ENCODE measurements at places on chromosomes 3 and 15.

- DNase-seq = no peak
Measured at GRCh38 chr3:127260826-127261555, 26.9 kb downstream of the PRR20G start.

DNA sequence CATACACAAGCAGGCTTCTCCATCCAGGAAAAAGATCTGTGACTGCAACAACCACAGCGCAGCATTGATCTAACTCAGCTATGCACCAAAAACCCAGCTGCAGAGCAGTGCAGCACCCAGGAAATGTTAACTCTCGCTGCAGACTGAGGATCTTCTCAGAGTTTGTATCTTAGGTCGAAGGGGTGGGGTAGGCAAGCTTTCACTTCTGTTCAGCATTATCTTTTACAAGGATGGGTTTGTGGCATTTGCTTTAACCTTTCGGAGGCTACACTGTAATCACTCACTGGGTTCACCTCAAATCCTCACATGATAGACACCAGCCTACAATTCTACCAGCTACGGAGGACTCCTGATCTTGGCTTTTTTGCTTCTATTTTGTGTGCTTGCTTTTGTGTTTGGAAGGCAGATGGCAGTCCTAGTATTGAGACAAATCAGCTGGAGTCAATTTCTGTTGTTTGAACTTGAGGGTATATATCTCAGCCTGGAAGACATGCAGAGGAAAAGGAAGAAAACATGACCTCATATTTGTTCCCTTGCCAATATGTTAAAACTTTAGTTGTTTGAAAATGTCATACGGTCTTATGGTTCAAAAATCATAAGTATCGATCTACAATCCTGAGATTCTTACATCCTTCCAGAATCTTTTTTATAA is 25.2 kb downstream of the LRRK1 start:
- no peak for DNase-seq

DNA sequence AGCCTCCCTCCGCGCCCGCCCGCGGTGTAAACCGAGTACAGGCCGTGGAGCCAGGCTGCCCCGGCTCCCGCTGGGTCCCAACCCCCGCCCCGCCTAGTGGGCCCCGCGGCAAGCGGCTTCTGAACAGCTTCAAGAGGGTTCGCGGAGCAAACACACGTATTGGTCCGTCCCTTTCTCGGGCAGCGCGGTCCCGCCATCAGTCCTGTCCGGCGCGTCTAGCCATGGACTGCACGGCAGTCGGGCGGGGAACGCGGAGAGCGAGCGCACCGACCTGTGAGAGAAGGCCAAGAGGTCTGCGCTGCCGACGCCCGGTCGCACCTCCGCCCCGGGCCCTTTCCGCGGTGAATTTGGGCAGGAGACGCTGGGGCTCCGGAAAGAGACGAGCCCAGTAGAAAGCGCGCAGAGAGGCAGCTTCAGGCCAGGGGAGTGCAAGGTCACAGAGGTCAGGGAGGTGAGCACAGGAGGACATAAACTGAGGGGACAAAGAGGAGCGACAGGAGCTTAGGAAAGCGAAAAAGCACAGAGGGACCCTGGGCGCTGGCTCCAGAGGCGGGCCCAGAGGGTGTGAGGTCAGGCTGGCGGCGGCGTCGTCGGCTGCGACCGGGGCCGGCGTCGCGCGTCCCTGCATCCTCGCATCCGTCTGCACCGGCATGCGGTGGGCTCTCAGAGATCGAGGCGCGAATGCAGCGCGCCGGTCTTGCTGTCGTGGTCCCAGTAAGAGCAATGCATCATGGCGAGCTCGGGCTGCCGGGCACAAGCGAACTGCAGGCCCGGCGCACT is 1.8 kb downstream of the FOXL2 start:
- DNase-seq = no peak

DNA sequence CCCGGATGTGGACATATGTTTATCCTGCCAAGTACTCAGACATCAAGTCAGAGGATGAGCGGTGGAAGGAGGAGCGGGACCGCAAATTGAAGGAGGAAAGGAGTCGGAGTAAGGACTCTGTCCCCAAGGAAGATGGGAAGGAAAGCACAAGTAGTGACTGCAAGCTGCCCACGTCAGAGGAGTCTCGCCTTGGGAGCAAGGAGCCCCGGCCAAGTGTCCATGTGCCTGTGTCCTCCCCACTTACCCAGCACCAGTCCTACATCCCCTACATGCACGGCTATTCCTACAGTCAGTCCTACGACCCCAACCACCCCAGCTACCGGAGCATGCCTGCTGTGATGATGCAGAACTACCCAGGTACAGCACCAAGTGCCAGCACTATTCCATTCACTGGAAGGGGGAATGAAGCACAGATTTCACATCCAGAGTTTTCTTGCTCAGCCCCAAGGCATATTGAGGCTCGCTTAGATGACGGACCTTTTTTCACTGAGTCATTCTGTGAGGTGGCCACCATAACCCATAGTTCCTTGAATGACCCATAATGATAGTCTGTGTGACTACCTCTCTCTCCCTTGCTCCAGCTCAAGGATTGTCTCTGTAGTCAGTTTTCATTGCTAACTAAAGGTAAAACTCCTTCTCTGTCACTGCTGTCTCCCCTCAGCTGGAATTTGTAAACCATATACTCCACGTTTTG is 97.1 kb downstream of the RBPMS2 start:
- DNase-seq = no peak

GRCh38 chr3:153903430-153903829 is 217.8 kb upstream of the ARHGEF26 start:
- DNase-seq = no peak

DNA sequence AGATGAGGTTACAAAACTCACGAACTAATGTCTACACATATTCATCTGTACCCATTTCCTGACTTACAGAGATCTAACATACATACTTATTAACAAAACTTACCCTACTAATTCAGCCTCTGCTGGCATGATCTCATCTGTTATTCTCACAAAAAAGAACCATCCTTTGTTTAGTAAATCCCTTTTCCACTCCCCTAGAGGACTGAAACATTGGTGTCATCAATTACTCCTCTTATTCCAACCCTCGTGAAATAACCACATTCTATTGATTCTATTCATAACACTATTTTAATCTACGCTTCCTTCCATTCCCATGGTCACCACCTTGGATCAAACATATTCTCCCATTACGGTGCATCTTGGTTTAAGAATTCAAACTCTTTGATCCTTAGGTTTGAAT is 505.9 kb downstream of the SI start:
- DNase-seq = no peak

DNA sequence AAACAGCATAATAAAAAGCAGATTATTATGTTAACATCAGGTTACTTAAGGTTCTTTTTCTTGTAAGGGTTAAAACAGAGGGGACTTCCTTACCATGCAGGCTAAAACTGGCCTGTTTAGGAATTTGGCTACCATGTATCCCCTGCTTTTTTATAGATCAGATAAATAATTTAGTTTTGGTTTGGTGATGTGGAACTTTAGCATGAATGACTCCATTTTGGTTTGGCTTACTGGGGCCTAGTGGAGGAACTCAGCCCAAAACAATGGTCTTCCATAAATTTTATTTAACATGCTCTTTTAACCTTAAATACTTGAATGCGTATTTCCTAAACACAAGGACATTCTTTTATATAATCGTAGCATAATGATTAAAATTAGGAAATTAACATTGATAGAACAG is 18.9 kb downstream of the GALK2 start:
- DNase-seq = no peak

- no peak for DNase-seq
Measured at GRCh38 chr3:57779666-57780065, 23.6 kb downstream of the SLMAP start.

DNA sequence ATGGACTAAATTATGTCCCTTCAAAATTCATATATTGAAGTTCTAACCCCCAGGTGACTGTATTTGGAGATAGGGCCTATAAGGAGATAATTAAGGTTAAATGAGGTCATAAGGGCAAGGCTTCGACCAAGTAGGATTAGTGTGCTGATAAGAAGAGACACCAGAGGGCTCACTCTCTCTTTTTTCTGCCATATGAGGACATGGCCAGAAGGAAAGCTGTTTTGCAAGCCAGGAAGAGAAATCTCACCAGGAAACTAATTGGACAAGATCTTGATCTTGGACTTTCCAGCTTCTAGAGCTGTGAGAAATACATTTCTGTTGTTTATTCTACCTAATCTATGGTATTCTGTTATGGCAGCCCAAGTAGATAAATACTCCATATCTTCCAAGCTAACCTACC is 503.6 kb upstream of the NAALADL2 start:
- no peak for DNase-seq

GRCh38 chr15:76533995-76534394 is 197.4 kb downstream of the ISL2 start:
- no peak for DNase-seq

- no peak for DNase-seq
Measured at GRCh38 chr3:74611206-74611605, 3.3 kb downstream of the CNTN3 start.

DNA sequence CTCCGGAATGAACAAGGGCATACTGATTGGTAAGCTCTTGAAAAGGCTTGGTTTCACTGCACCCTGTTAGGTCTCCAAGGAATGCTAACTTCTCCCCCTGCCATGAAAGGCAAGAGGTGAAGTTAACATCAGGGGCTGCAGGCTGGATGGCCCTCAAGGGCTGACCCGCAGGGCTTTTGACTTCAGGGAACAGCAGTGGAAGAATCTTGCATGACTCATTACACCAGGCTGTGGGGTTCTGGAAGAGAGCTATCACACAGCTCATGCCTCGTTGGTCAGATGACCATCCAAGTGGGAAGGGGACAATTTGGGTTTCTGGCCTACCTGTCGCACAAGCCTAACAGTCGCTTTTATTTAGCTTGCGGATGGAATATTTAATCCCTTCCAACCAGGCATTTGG is 23.6 kb upstream of the ATG7 start:
- DNase-seq = no peak

- DNase-seq = no peak
Measured at GRCh38 chr15:100430411-100430810, 88.6 kb upstream of the ADAMTS17 start.

DNA sequence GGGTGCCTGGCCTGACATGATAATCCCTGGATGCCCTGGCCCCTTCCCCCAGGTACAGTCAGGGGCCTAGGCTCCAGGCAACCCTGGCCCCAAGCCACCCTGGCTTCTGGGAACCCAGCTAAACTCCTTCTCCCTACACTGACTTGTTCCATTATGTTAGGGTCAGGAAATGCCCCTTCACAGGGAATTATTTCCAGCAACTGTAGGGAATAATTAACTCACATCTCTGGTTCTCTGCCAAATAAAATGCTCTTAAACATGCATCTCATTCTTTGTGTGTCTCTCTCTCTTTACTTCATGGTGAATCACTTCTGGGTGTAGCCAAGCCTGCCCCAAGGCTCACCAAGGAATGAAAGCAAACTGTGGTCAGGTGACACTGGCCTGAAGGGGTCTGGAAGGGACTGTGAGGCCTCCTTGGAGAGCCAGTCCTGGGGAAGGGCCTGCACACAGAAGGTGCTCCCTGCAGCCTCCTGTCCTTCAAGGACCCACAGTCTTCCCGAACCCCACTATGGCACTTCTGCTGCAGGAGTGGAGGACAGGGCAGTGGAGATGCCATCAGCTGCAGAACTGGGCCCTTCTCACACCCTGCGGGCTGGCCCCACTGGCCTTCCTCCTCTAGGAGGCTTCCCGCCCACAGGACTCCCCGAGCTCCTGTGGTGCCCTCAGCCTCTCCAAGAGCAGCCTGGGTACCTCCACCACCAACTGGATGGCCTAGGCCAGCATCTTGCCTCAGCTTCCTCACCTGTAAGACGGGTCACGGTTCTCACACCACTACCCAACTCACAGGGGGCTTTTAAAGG is 17.6 kb downstream of the TKT start:
- peak; percentile 90 for DNase-seq

DNA sequence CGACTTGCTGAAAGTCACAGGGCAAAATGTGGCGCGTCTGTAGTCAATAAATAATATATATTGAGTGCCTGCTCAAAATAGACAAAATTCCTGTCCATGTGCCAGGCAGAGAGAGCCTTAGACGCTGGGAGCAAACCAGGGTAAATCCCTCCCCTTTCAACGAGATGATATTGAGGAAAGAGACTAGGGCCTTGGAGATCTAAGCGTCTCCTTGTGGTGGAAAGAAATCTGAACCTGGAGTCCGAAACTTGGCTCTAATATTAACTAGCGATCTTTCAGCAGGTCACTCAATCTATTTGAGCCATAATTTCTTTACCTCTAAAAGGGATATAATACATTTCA is 348 bp upstream of the DPP8 start:
- no peak for DNase-seq

DNA sequence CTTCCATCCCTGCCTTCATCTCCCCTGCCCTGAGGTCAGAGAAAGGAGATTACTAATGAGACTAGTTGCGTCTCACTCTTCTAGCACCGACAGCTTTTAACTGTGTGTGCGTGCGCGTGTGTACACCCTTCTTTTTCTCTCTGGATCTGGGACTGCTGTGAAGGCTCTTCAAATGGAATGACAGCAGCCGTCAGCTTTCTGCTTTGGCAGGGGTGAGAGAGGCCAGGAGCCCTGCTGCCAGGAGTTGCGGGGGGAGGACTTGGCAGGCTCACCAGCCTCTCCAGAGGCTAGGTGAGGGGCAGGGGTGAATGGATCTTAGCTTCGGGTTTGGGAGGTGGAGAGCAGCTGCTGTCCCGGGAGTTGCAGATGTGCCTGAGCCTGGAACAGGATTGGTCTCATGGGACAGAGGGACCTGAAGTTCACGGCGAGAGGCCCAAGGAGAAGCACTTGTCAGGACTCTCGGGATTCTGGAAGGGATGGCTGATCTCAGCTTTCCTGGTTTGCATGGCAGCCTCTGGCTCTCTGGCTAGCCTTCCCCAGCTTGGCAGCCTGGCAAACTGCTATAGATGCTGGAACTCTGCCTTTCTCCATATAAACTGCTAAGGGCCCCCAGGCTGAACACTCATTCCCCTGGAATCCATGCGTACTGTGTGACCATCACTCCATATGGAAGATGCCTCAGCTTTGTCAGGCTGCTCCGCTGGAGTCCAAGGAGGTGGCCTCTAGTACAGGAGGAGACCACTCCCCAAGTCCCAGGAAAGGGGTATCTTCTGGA is 16.6 kb downstream of the TEX264 start:
- DNase-seq = no peak

- DNase-seq = no peak
Measured at GRCh38 chr3:65924762-65925161, 114.0 kb downstream of the MAGI1 start.

DNA sequence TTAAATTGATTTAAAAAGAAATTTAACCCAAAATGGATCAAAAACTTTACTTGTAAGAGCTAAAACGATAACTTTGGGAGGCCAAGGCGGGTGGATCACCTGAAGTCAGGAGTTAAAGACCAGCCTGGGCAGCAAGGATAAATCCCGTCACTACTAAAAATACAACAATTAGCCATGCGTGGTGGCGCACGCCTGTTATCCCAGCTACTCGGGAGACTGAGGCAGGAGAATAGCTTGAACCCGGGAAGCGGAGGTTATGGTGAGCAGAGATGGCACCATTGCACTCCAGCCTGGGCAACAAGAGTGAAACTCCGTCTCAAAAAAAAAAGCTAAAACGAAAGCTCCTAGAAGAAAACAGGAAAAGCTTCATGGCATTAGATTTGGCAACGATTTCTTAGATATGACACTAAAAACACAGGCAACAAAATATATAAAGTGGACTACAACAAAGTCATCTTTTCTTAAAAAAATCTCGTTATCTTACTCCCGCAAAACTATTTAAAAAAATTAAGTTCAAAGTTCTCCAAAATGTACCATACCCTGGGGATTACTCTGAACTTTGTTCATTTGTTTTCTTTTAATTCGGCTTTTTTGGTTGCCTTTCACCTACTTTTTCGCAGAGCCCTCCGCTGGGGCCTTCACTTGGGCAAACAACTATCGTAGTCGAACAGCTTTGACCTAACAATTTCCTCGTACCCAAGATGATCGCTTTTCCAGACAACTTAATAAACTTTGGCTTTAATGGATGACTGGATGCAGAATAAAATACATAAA is 2.9 kb downstream of the HDDC3 start:
- DNase-seq = no peak

- peak; percentile 68 for DNase-seq
Measured at GRCh38 chr3:31077021-31077601, 182.7 kb upstream of the GADL1 start.

All from AG09309 (cell line).